Stimulated activated CD4-positive, alpha-beta T cell treated with anti-CD3 and anti-CD28 coated beads, Interleukin-1b, Interleukin-23, amount 100 ng/mL, for 24 hours (primary cell): ENCODE measurements at places on chromosomes 12 and 14.
A peak's percentile ranks its signal among the peaks of the same experiment; 100 is the strongest.

DNA sequence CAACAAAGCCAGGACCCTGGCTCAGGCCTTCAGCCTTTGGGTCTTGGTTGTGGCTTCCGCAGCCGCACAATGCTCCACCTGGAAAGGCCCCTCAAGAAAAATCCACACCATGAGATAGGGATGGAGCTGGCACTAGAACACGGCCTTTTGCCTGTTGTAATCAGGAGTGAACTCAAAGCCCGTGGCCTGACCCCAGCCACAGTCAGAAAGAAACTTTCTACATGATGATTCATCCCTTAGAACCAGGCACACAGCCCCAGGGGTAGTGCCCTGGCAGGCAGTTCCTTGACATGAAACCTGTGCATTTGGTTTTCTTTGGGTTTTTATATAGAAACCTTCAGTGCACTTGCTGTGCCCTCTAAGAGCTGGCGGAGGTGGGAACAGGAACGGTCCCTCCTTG is 5.1 kb downstream of the CLMN start:
- DNase-seq, result no peak

GRCh38 chr12:93008044-93008778 is 79.1 kb upstream of the EEA1 start:
- DNase-seq, result no peak

DNA sequence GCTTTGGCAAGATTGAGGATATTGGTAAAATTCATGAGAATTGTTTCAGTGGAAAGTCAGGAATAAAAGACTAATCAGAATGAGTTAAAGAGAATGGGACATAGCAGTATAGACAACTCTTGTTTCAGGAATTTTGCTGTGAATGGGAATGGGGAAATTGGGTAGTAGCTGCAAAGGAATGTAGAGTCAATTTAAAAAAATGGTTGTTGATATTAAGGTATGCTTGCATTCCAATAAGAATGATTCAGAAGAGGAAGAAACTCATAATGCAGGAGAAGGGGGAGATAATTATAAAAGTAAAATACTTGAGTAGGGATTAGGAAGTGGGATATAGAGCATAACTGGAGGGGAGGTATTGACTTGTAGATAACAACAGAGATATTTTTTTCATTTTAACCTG is 40.7 kb downstream of the MNAT1 start:
- DNase-seq, result no peak

GRCh38 chr14:53174918-53175317 is 21.8 kb upstream of the DDHD1 start:
- DNase-seq, result no peak

DNA sequence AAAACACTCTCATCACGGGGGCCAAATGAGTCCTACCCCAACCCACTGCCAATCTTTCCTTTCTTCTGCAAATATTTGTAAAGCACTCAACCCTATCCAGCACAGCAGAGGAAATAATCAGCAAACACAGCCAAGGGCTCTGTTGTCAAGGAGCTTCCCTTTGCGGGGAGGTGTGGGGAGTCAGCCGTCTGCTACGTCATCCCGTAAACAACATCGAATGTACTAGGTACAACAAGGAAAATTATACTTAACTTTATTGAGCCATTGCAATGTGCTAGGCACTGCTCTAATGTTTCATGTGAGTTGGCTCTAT is 22.8 kb downstream of the TMEM63C start:
- no peak for DNase-seq

DNA sequence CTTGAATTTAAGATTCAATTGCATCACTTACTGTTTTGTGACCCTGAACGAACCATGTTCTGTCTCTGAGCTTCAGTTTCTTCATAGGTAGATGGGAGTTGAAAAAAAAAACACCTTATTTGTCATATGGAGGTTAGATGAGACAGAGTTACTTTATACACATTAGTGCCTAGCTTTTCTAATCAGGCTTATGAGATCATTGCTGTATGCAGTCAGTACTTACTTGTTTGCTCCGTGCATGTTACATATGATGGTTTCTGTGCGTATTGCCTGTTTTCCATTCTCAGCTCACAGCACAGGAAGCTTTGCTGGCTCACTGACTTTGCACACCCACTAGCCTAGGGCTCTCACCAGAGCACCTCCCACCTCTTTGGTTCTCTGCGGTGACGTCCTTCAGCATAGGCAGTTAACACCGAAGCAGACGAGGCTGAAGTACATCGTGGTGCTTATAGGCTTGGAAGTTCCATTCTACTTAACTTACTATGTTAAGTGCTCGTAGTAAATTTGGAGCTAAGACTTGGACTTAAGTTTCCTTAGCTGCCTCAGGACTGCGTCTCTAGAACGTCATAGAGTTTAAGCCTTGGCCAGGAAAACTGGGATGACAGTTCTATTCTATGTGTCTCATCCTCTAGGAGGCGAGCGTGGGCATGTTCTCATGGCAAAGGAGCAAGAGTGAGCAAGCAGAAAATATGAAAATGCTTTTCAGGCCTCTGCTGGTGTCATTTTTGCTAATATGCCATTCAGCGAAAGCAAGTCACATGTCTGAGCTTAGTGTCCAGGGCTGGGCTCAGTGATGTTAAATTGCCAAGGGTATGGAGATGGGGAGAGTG is 57.3 kb downstream of the NRXN3 start:
- DNase-seq, result no peak

- no peak for DNase-seq
Observed at GRCh38 chr14:62943202-62943601, 102.1 kb downstream of the KCNH5 start.

- no peak for DNase-seq
Observed at GRCh38 chr14:72554994-72555608, 338.8 kb downstream of the DPF3 start.

DNA sequence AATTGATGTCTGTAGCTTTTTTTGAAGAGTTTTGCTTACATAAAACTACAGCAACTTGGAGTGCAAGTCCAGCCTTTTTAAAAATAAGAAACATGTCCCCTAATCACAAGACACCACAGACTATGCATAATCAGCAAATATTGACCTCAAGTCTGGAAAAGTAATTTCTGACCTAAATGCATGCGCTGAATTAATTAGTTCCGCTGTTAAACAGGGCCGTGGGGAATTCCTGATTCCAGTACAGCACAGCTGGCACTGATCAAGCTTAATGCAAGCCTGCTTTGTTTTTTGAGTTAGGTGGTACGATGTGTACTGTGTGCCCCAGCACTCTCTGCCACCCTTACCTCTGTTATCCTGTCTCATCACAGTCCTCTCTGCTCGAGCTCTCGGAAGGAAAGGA is 9.2 kb downstream of the MLH3 start:
- DNase-seq, result no peak

- DNase-seq, result no peak
Observed at GRCh38 chr14:30240018-30240417, 312.4 kb upstream of the PRKD1 start.

GRCh38 chr14:79701371-79701770 is 509.9 kb downstream of the DIO2 start:
- no peak for DNase-seq

GRCh38 chr14:33700052-33700451 is 250.8 kb downstream of the EGLN3 start:
- no peak for DNase-seq

- no peak for DNase-seq
Observed at GRCh38 chr12:131861261-131862083, 33.0 kb upstream of the ULK1 start.

DNA sequence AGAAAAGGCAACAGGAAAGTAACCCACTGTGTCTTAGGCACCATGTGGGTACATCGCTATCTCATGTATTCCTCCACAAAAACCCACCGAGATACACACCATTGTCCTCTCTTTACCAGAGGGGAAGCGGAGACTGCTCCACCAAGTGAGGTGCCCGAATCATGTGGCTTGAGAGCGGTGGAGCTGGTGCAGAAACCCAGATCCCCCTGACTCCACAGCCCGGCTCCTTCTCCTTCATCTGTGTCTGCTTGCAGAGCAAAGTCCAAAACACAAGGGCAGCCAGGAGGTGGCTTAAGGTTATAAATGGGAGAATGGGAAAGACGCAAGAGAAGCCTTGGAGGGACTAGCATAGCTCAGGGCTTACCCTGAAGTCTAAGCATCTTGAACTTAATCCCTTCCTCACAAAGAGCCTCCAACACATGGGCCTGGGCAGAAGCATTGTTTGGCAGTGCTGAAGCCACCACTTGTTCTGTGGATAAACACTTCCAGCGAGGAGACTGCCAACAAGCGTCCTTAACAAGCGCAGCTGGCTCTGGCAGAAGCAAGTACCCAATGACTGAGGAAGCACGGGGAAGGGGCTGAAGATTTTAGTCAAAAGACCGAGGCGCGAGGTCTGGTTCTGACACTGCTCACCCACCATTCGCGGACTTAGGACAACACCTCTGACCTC is 83.0 kb downstream of the TTC7B start:
- DNase-seq, result no peak

DNA sequence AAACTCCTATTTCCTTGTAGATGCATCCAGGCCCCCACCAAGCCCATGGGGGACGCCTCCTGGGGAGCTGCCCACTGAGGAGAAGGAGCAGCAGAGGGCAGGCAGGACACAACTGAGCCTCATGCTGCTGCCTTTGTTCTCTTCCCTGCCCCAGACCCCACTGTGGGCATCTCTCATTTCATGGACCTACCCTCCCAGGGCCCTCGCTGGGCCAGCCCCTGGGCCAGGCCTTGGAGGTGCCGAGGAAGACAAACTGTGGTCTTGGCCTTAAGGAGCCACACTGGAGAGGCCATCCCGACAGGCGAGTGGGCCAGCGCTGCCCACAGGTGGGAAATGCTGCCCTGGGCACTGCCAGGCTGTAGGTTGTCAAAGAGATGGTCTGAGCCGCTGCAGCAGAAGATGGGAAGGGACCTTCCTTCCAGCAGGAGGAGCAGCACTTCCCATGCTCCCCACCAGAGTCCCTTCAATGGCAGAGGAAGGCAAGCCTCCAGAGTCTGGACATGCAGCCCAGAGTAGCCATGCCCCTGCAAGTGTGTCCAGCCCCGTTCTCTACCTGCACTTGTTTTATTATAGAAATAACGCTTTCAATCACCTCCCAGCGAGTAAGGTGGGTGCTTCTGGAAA is 147.4 kb downstream of the BCL11B start:
- no peak for DNase-seq

GRCh38 chr12:78916845-78917480 is 52.4 kb downstream of the SYT1 start:
- DNase-seq, result no peak

DNA sequence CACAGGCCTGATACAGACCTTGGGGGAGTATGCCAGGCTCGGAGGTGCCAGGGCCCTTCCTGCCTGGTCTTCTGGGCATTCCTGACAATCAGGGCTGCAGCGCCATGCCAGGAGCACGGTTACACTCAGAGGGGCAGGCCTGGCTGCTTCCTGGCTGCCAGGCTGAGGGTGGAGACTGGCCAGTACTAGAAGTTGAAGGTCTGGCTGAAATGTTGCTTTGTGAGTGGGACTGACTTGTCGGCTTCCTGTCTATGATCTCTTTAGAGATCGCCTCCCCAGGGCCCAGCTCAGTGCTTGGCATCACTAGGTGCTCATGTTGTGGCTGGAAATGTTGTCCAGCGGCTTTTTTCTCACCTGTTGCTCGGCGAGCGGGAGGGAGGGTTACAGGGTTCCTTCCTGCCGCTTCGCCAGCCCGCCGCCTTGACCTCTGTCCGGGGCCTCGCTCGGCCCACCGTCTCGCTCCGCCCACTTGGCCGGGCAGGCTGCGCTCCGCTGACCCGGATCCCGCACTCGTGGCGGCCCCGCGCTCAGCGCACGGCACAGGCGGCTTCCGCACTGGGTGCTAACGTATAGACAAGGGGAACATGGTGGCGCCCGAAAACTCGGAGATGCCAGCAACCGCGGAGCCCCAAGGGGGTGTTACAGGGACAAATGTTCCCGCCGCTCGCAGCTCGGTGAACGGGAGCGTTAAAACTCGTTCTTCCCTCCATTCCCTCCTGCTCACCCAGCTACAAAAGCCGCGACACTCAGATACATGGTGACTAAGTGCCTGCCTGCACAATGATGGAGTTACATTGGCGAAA is 32.6 kb downstream of the PAPLN start:
- no peak for DNase-seq

DNA sequence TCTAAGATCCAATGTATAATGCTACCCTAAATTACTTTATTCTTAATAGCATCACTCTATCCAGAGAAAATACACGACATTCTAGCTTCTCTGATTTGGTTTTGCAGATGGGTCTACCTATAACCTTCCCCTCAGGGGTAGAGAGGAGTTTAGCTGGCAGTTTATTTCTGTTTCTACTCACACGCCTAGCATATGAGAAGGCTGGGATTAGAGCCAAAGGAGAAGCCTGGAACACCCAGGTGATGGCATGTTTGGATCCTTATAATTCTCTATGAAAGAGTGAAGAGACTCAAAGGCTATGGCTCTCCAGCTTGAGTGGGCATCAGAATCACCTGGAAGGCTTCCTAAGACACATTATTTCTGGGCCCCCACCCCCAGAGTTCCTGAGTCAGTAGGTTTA is 131.3 kb downstream of the IGF1 start:
- no peak for DNase-seq

DNA sequence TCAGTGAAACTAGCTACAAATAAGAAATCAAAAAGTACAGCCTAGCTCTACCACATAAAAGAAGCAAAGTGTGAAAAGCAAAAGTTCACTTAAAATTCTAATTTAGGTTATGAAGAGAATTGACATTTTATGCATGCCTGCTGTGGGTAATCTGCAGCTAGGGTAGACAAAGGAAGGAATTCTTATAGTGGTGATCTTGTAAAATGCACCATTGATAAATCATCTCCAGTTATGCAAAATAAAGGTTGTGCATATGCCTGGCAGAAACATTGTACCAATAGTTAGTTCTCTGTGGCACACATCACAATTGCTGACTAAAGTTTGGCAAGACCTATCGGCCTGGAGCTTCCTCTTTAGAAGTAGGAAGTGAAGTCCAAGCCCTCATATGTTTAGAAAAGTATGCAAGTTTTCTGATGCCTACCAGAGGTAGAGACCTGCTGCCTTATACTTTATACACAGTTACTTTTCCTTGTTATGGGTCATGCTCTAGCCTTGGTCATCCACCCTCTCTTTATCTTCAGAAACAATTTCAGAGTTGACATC is 78.3 kb downstream of the TSHR start:
- DNase-seq, result no peak

DNA sequence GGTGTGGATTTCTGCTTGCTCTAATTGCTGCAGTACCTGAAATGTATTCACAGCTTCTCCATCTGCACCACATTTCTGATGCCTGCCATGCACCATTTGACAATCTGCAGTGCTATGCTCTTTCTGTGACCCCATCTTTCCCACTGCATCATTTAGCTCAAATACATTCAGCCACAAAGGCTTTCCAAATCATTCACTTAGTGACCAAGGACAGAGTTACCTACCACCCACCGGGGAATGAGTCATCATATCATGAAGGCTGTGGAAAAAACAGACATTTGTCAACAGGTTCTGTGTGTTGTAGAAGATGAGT is 465.5 kb upstream of the ATP2B1 start:
- no peak for DNase-seq

DNA sequence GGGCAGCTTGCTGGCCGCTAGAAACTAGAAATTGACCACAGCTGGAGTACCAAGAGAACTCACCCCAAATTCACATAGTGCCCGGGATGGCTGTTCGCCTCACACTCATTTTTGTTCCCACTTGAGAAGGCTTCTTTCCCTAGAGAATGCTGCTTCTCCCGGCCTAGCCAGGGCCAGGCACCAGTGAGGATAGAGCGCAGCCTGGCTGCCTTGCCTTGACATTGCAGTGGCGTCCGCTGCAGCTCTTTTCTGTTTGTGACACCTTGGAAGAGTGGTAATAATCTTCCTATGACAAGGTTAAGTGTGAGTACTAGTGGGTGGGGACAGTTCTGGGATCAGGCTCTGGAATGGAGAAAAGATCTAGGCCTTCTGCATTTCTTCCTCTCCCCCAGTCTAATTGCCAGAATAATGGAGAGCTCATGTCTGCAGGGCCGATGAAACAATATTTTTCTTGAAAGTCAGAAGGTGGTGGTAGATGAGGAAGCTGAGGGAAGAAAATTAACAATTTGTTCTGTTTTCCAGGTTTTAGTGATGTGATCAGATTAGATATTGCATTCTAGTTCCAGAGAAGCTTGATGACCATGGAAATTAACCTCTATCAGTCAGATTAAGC is 3.7 kb downstream of the TMEM253 start:
- DNase-seq, result peak; percentile 48
